ENCODE measurements at places on chromosomes 16 and 17.
A peak's percentile ranks its signal among the peaks of the same experiment; 100 is the strongest.

- peaks cover 10% of the 10 kb centered on the region for H3K4me1 ChIP-seq
- H3K27ac ChIP-seq: peak overlapping the region; percentile 40
- no peak overlapping the region for H3K4me3 ChIP-seq
- peak; percentile 50 for DNase-seq
- H3K27me3 ChIP-seq: no peaks in the 10 kb centered on the region
Observed at GRCh38 chr16:28112908-28113307, 49.4 kb upstream of the GSG1L start.

GRCh38 chr16:2420035-2420434, 9.2 kb upstream of the CCNF start:
- no peak for DNase-seq
- H3K27ac ChIP-seq: no peak overlapping the region

GRCh38 chr16:31357324-31358109, 2.5 kb downstream of the ITGAX start:
- peak overlapping the region; percentile 37 for H3K4me3 ChIP-seq
- H3K27ac ChIP-seq: peak overlapping the region; percentile 80
- DNase-seq: no peak
- peaks cover 1% of the 10 kb centered on the region for H3K36me3 ChIP-seq

- no peak overlapping the region for H3K27ac ChIP-seq
- no peaks in the 10 kb centered on the region for H3K27me3 ChIP-seq
- H3K4me3 ChIP-seq: no peak overlapping the region
- H3K4me1 ChIP-seq: no peaks in the 10 kb centered on the region
Observed at GRCh38 chr16:86886651-86887050, 308.3 kb downstream of the FOXL1 start.

- no peak for DNase-seq
- peaks cover 8% of the 10 kb centered on the region for H3K27me3 ChIP-seq
- H3K36me3 ChIP-seq: no peaks in the 10 kb centered on the region
- no peak overlapping the region for H3K27ac ChIP-seq
- no peaks in the 10 kb centered on the region for H3K4me1 ChIP-seq
Observed at GRCh38 chr17:79695797-79696609, 34.7 kb upstream of the ENPP7 start.

- no peak overlapping the region for H3K27ac ChIP-seq
- H3K4me1 ChIP-seq: no peaks in the 10 kb centered on the region
- H3K27me3 ChIP-seq: no peaks in the 10 kb centered on the region
- no peak for DNase-seq
- no peak overlapping the region for H3K4me3 ChIP-seq
Observed at GRCh38 chr17:10754109-10754508, 24.3 kb upstream of the TMEM220 start.

DNA sequence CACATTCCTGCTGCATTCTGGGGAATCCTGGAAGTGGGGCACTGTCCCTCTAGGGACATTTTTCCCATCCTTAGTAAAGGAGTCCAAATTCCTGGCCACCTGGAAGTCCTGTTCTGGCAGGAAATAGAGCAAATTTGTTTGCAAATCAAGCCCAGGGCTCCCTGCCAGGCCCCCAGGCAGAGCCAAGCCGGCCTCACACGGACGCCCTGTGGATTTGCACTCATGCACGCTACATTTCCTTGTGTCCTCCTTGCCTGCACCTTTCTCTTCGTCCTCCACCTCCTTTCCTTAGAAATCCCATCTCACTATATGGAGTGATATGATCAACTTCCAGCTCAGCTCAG, 7.0 kb upstream of the CALB2 start:
- H3K27me3 ChIP-seq: no peaks in the 10 kb centered on the region
- no peaks in the 10 kb centered on the region for H3K4me1 ChIP-seq
- DNase-seq: no peak
- no peak overlapping the region for H3K4me3 ChIP-seq
- no peak overlapping the region for H3K27ac ChIP-seq
- H3K36me3 ChIP-seq: no peaks in the 10 kb centered on the region

DNA sequence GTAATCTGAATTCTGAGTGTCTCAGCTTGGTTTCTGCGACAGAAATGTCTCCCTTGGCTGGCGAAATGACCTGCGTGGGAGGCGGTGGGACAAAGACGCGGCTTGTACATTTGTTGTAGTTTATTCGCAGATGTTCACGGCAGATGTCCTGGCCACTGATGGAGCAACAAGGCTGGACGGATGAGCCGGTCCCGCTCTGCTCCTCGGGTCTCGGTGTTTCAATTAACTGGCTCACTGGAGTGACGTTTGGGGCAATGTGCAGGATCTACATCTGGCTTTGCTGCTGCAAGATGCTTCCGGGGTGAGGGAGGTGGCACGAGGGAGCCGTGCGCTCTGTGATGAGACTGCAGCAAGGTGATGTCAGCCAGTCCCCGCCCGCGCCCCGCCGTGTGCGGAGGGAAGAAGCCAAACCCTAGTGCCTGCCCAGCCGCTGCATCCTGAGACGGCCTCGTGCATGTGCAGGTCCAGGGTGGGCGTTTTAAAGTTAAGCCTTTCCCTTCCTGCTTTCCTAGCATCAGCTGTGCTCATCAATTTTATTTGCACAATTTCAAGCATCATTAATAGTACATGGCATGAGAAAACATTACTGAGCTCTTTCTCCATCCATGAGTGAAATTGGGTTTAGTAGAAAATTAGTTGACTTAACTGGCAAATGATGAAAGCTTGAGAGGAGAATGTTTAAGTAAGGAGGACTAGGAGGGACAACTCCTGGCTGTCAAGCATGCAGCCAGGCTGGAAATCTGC, 44.4 kb downstream of the MGAT5B start:
- DNase-seq: no peak
- no peak overlapping the region for H3K4me3 ChIP-seq
- no peaks in the 10 kb centered on the region for H3K4me1 ChIP-seq
- no peak overlapping the region for H3K27ac ChIP-seq

- H3K27ac ChIP-seq: no peak overlapping the region
- H3K27me3 ChIP-seq: no peaks in the 10 kb centered on the region
- no peak for DNase-seq
- H3K4me3 ChIP-seq: no peak overlapping the region
- no peaks in the 10 kb centered on the region for H3K4me1 ChIP-seq
Observed at GRCh38 chr17:71703701-71704100, 417.1 kb upstream of the SOX9 start.

- no peaks in the 10 kb centered on the region for H3K27me3 ChIP-seq
- peaks cover 40% of the 10 kb centered on the region for H3K4me1 ChIP-seq
- peak overlapping the region; percentile 73 for H3K27ac ChIP-seq
- no peak for DNase-seq
- H3K4me3 ChIP-seq: peak overlapping the region; percentile 91
- H3K36me3 ChIP-seq: peaks cover 42% of the 10 kb centered on the region
Observed at GRCh38 chr17:50149091-50149416, 1.4 kb downstream of the PPP1R9B start.

DNA sequence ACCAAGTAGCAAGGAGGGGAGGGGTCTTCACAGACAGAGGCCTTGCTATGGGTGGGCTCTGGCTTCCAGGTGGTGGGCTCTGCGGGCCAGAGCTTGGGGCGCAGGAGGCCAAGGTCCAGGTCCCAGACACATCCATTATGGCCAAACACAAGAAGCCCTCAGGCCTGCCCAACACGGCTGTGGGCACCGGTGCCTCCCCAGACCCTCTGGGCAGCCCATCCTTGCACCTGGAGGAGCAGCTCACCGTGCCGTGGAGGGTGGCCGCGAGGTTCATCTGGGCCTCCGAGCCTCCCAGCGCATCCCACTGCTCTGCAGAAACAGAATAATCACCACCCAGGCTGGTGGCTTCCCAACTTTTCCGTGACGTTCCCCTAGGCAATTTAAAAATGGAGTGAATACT, 55.9 kb downstream of the TBC1D16 start:
- no peak overlapping the region for H3K4me3 ChIP-seq
- H3K27ac ChIP-seq: no peak overlapping the region
- no peaks in the 10 kb centered on the region for H3K27me3 ChIP-seq
- no peaks in the 10 kb centered on the region for H3K4me1 ChIP-seq
- no peak for DNase-seq
- no peaks in the 10 kb centered on the region for H3K36me3 ChIP-seq

- no peak overlapping the region for H3K4me3 ChIP-seq
- H3K36me3 ChIP-seq: peaks cover 29% of the 10 kb centered on the region
- no peak overlapping the region for H3K27ac ChIP-seq
- DNase-seq: no peak
- peaks cover 4% of the 10 kb centered on the region for H3K4me1 ChIP-seq
- no peaks in the 10 kb centered on the region for H3K27me3 ChIP-seq
Observed at GRCh38 chr16:3595521-3596021, 15.8 kb downstream of the SLX4 start.

DNA sequence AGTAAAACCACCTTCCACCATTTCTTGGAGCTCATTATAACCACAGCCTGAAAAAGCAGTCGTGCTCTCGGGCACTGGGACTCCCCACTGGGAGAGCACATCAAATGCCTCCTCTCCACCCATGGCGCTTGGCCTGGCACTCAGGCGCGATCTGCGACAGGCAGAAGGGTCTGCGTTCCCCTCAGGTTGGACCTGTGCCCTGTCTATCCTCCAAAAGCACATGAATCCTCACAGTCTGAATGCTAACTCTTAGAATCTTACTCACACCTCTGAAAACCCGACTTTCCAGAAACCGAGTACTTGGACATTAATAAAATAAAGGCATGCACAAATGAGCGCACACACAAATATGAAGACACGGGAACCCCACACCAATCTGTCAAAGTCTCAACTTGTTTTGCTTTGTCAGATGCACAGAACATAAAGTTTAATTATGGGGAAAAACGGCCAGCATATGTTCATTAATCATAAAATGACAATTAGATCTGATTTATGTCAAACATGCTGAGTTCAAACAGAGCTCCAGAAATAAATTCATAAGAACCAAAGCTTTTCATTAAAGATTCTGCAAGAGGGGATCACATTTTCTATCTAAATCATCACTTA, 20.5 kb upstream of the FAAP100 start:
- no peak for DNase-seq
- no peaks in the 10 kb centered on the region for H3K27me3 ChIP-seq
- H3K36me3 ChIP-seq: peaks cover 31% of the 10 kb centered on the region
- H3K4me1 ChIP-seq: no peaks in the 10 kb centered on the region

- no peaks in the 10 kb centered on the region for H3K36me3 ChIP-seq
- no peak overlapping the region for H3K27ac ChIP-seq
- peaks cover 9% of the 10 kb centered on the region for H3K4me1 ChIP-seq
- no peak for DNase-seq
- peak overlapping the region; percentile 66 for H3K4me3 ChIP-seq
Observed at GRCh38 chr17:978103-979093, 1.2 kb downstream of the NXN start.

GRCh38 chr16:27677263-27677662, 127.3 kb downstream of the KATNIP start:
- H3K4me1 ChIP-seq: no peaks in the 10 kb centered on the region
- no peak overlapping the region for H3K4me3 ChIP-seq
- H3K27ac ChIP-seq: no peak overlapping the region
- H3K27me3 ChIP-seq: no peaks in the 10 kb centered on the region

GRCh38 chr17:72430611-72431432, 310.0 kb downstream of the SOX9 start:
- no peak for DNase-seq
- no peaks in the 10 kb centered on the region for H3K4me1 ChIP-seq
- H3K27me3 ChIP-seq: no peaks in the 10 kb centered on the region
- H3K27ac ChIP-seq: no peak overlapping the region

GRCh38 chr16:48451323-48451722, 66.1 kb upstream of the SIAH1 start:
- H3K27me3 ChIP-seq: peaks cover 7% of the 10 kb centered on the region
- no peaks in the 10 kb centered on the region for H3K4me1 ChIP-seq
- no peak overlapping the region for H3K4me3 ChIP-seq
- no peak for DNase-seq
- H3K27ac ChIP-seq: no peak overlapping the region

- H3K4me3 ChIP-seq: no peak overlapping the region
- peaks cover 17% of the 10 kb centered on the region for H3K36me3 ChIP-seq
- H3K27me3 ChIP-seq: no peaks in the 10 kb centered on the region
- no peak overlapping the region for H3K27ac ChIP-seq
Observed at GRCh38 chr16:74898659-74899058, 86.3 kb downstream of the WDR59 start.

DNA sequence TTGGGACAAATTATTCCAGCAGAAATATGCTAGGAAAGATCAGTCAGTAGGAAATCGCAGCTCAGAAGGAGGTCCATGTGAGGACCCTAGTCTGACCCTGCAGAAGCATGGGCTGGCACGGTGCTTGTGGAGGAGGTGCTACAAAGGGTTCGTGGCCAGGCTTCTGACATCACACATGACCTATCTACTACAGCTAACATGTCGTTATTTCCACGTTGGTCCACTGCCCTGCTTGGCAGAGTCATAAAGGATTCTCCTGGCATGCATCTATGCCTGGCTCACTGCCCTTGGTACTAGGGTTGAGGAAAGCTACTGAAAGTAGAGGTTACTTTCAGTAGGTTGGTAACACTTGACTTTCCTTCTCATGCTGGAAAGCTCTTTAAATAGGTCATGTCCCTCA, 118.1 kb upstream of the SHISA6 start:
- no peaks in the 10 kb centered on the region for H3K27me3 ChIP-seq
- no peak overlapping the region for H3K27ac ChIP-seq
- H3K36me3 ChIP-seq: no peaks in the 10 kb centered on the region

- H3K4me3 ChIP-seq: peak overlapping the region; percentile 35
- H3K27me3 ChIP-seq: no peaks in the 10 kb centered on the region
- peak overlapping the region; percentile 85 for H3K27ac ChIP-seq
- DNase-seq: no peak
- peaks cover 6% of the 10 kb centered on the region for H3K36me3 ChIP-seq
- peaks cover 71% of the 10 kb centered on the region for H3K4me1 ChIP-seq
Observed at GRCh38 chr17:27577121-27577761, 53.7 kb upstream of the LGALS9 start.

DNA sequence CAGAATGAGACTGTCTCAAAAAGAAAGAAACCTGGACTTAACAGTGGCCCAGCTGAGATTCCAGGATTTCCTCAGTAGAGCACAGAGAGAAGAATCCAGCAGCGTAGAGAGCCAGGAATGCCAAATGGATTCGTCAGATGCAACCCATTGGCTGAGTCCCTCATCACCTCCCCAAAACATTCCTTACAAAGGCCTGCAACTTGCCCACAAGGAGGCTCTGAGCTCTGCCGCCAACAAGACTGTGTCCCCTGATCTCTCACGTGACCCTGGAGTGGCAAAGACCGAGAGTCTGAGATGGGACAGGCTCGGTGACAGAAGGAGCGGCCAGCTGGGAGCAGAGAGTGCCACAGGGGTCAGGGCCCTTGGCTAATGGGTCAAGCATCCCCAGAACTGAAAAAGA, 6.9 kb upstream of the CHMP6 start:
- no peak for DNase-seq
- no peak overlapping the region for H3K27ac ChIP-seq
- peaks cover 6% of the 10 kb centered on the region for H3K27me3 ChIP-seq
- no peak overlapping the region for H3K4me3 ChIP-seq
- peaks cover 7% of the 10 kb centered on the region for H3K4me1 ChIP-seq

DNA sequence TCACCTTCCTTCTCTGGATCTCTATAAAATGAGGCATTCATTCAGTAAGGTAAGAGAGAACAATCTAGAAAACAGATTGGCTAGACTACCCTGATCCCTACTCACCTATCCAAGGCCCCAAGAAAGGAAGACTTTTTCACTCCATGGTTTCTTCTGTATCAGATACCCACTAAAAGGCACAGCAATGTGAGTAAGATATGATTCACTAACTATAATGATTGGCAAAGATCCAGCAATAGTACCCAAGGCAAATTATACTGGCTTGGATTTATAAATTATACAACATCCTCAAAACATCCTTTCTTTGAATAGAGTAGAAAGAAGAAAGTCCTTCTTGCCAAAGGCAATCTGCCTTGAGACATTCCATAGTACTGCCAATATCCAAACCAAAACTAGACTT, 1432.0 kb upstream of the GOT2 start:
- no peak for DNase-seq
- no peaks in the 10 kb centered on the region for H3K36me3 ChIP-seq
- no peaks in the 10 kb centered on the region for H3K4me1 ChIP-seq
- no peaks in the 10 kb centered on the region for H3K27me3 ChIP-seq
- no peak overlapping the region for H3K4me3 ChIP-seq
